ENCODE measurements at places on chromosomes 2 and 18.

GRCh38 chr2:171178993-171179392 is 18.3 kb upstream of the TLK1 start:
- no peaks in the 10 kb centered on the region for H3K4me1 ChIP-seq
- no peak for DNase-seq
- no peaks in the 10 kb centered on the region for H3K36me3 ChIP-seq
- H3K27me3 ChIP-seq, result no peaks in the 10 kb centered on the region
- H3K4me3 ChIP-seq, result no peak overlapping the region

DNA sequence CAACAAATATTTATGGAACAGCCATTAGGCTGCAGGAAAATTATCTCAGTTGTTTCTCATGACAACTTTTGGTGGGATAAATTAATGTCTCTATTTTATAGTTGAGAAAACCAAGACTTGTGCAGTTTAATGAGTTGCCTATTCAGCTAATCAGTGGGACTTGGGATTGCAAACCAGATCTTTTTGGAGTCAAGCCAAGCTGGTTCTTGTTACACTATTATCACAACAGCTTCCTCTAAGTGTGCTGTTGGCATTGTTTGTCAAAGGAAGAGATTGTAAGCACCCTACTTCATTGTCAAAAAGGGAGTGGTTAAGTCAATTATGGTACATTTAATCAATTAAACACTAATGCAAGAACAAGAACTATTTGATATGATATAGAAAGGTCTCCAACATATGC is 119.2 kb downstream of the PAX3 start:
- DNase-seq, result no peak
- no peaks in the 10 kb centered on the region for H3K36me3 ChIP-seq
- no peaks in the 10 kb centered on the region for H3K27me3 ChIP-seq
- no peaks in the 10 kb centered on the region for H3K4me1 ChIP-seq

- peaks cover 8% of the 10 kb centered on the region for H3K4me1 ChIP-seq
- H3K27me3 ChIP-seq, result no peaks in the 10 kb centered on the region
- H3K27ac ChIP-seq, result no peak overlapping the region
- no peak for DNase-seq
- H3K36me3 ChIP-seq, result no peaks in the 10 kb centered on the region
- no peak overlapping the region for H3K4me3 ChIP-seq
These were observed 8.1 kb upstream of the CXCR4 start for GRCh38 chr2:136126021-136126420.

DNA sequence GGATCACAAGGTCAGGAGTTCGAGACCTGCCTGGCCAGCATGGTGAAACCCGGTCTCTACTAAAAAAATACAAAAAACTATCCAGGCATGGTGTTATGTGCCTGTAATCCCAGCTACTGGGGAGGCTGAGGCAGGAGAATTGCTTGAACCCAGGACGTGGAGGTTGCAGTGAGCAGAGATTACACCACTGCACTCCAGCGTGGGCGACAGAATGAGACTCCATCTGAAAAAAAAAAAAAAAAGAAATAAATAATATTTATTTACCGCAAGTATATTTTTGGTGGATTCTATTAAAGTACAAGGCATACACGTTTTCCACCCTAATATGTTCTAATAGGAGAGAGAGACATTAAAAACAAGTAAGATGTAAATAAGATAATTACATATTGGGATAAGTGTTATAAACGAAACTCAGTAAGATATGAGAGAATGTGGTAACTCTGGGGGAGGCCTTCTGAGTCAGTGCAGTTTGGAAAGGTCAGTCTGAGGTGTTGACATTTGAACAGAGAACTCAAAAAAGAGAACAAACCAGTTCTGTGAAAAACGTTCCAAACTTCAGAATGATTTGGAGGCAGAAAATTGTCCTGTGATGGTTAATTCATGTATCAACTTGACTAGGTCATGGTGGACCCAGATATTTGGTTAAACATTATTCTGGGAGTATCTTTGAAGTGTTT is 8.8 kb upstream of the POLI start:
- peaks cover 14% of the 10 kb centered on the region for H3K4me1 ChIP-seq
- no peaks in the 10 kb centered on the region for H3K27me3 ChIP-seq
- no peak overlapping the region for H3K4me3 ChIP-seq
- H3K36me3 ChIP-seq, result no peaks in the 10 kb centered on the region

DNA sequence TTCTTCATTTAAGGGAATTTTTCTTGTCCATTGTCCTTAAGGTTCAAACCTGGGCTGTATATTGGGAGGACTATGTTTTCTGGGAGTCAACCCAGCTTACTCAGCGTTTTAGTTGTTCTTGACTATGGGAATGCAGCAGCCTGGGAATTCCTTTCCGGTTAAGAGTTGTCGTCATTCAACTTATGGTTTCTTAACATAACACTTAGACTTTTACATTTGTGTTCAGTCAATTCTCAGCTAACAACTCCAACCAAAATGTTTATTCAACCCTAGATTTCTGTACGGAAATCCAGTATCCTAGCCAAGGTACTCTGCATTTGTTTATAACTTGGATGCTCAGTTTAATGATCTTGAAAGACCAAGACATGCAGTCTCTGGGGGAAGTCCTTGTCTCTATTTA is 960.9 kb downstream of the CBLN2 start:
- no peak overlapping the region for H3K4me3 ChIP-seq
- no peaks in the 10 kb centered on the region for H3K4me1 ChIP-seq
- H3K27ac ChIP-seq, result no peak overlapping the region
- DNase-seq, result no peak
- H3K36me3 ChIP-seq, result no peaks in the 10 kb centered on the region

- H3K4me3 ChIP-seq, result no peak overlapping the region
- no peak for DNase-seq
- no peak overlapping the region for H3K27ac ChIP-seq
- H3K4me1 ChIP-seq, result no peaks in the 10 kb centered on the region
- H3K27me3 ChIP-seq, result no peaks in the 10 kb centered on the region
- no peaks in the 10 kb centered on the region for H3K36me3 ChIP-seq
These were observed 319.0 kb upstream of the CXCR4 start for GRCh38 chr2:136436936-136437335.

- H3K36me3 ChIP-seq, result no peaks in the 10 kb centered on the region
- no peaks in the 10 kb centered on the region for H3K27me3 ChIP-seq
- no peak overlapping the region for H3K4me3 ChIP-seq
- no peak overlapping the region for H3K27ac ChIP-seq
- no peak for DNase-seq
These were observed 108.6 kb upstream of the CWC22 start for GRCh38 chr2:180115675-180116074.

DNA sequence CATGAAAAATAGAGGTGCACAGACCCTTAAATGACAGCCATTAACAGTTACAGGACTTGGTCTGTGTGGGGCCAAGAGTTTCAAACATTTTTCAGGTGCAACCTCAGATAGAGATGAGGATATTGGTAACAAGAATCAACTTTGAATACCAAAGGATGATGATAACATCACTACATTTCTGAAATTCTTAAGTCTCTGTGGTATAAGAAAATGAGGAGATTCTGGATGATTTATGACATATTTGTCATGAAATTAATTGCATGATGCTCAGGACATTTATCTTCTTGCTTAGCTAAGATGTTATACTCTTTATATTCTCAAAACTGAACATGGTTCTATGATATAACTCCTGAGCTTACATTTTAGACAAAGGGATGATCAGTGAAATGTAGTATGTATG is 471.8 kb upstream of the CWC22 start:
- no peaks in the 10 kb centered on the region for H3K36me3 ChIP-seq
- H3K4me3 ChIP-seq, result no peak overlapping the region
- no peaks in the 10 kb centered on the region for H3K4me1 ChIP-seq
- H3K27ac ChIP-seq, result no peak overlapping the region

DNA sequence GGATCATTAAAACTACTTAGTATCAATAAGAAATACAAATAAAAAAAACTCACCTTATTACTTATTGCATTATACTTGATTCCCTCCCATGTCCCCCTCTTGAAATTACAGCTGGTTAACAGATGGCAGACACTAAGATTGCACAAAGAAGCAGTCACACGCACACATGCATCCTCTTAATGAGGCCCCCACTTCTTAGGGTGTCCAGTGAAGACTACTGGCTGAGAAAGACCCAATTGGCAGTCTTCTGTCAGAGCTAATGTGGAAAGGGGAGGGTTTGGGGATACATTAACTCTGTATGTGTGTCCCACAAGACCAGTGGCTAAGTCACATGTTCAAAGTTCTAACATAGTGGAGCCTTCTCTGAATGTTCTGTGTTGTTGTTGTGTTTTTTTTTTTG is 210.7 kb downstream of the MTX2 start:
- H3K27me3 ChIP-seq, result no peaks in the 10 kb centered on the region
- no peaks in the 10 kb centered on the region for H3K36me3 ChIP-seq
- no peaks in the 10 kb centered on the region for H3K4me1 ChIP-seq
- H3K4me3 ChIP-seq, result no peak overlapping the region
- no peak overlapping the region for H3K27ac ChIP-seq

GRCh38 chr2:197838579-197838978 is 34.2 kb downstream of the PLCL1 start:
- H3K27me3 ChIP-seq, result no peaks in the 10 kb centered on the region
- H3K36me3 ChIP-seq, result no peaks in the 10 kb centered on the region
- DNase-seq, result no peak

GRCh38 chr2:157593411-157593810 is 35.3 kb downstream of the ACVR1C start:
- H3K4me3 ChIP-seq, result no peak overlapping the region
- peaks cover 2% of the 10 kb centered on the region for H3K4me1 ChIP-seq
- peaks cover 3% of the 10 kb centered on the region for H3K27me3 ChIP-seq
- H3K36me3 ChIP-seq, result no peaks in the 10 kb centered on the region
- no peak for DNase-seq

GRCh38 chr2:49294225-49294624 is 139.9 kb upstream of the FSHR start:
- DNase-seq, result no peak
- no peak overlapping the region for H3K4me3 ChIP-seq
- H3K36me3 ChIP-seq, result no peaks in the 10 kb centered on the region
- H3K27me3 ChIP-seq, result no peaks in the 10 kb centered on the region
- no peaks in the 10 kb centered on the region for H3K4me1 ChIP-seq

DNA sequence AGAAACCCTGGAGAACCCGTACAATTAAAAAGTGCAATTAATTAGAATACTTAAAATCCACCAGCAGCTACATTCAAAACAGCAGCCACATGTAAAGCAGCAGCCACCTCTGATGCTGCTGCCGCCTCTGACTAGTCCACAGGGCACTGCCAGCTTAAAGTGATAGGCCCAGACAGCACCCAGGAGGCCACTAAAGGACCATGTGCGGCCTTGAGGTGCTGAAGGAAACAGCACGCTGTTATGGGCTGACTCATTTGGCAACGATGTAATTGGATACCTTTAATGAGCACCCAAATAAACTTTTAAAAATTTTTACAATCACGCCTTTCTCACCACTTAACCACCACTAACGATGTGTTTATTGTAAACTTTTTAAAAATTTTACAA is 209.3 kb upstream of the NCKAP5 start:
- no peak for DNase-seq
- H3K27me3 ChIP-seq, result no peaks in the 10 kb centered on the region
- H3K27ac ChIP-seq, result no peak overlapping the region
- no peaks in the 10 kb centered on the region for H3K4me1 ChIP-seq
- H3K4me3 ChIP-seq, result no peak overlapping the region

- no peak overlapping the region for H3K4me3 ChIP-seq
- DNase-seq, result no peak
- H3K36me3 ChIP-seq, result no peaks in the 10 kb centered on the region
- H3K4me1 ChIP-seq, result no peaks in the 10 kb centered on the region
- H3K27ac ChIP-seq, result no peak overlapping the region
These were observed 36.1 kb downstream of the INSIG2 start for GRCh38 chr2:118124288-118124891.

DNA sequence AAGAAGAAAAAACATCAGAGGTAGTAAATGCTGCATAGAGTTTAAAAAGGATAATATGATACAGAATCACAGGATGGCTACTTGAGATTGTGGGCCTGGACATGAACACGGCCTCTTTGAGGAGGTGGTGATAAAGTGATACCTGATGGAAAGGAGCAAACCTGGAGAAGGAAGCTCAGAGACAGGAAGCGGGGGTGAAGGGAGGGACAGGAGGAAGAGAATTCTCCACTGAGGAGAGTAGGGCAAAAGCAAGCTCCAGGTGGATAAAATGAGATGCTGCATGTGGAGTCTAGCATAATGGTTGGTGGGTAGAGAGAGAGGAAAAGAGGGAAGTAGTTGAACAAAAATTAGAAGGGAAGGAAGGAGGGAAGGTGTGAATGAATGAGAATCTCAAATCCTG is 77.0 kb upstream of the GALNT3 start:
- H3K4me3 ChIP-seq, result no peak overlapping the region
- no peak overlapping the region for H3K27ac ChIP-seq
- no peak for DNase-seq
- H3K27me3 ChIP-seq, result no peaks in the 10 kb centered on the region
- no peaks in the 10 kb centered on the region for H3K36me3 ChIP-seq
- H3K4me1 ChIP-seq, result no peaks in the 10 kb centered on the region

DNA sequence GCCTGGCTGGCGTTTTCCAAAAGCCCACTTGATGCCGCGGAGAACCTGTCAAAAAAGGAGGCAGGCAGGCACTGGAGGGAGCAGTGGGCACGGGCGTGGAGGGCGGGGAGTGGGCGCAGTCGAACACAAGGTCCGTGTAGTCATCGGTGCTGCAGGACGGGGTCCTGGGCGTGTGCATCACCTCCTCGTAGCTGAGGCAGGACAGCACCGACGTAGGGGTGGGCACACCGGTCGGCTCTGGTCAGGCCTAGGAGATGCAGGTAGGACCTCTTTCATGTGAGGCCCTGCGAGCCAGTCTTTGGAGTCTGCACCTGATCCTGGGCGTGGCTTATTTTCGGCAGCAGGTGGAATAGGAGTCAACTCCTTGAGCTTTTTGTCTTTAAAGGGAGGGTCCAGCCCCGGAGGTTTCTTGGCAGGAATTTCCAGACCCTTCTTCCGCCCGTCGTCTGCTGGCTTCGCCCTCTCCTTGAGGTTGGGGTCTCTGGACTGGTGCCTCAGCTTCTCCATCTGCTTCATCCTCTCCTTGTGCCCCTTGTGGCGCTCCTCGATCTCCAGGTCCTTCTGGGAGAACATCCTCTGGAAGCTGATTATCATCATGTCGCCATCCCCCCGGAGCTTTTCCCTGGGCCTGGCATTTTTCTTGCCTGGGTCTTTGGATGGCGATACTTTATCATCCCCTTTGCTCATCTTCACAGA is 892.5 kb upstream of the LRRTM1 start:
- H3K4me3 ChIP-seq, result no peak overlapping the region
- no peaks in the 10 kb centered on the region for H3K27me3 ChIP-seq
- H3K36me3 ChIP-seq, result no peaks in the 10 kb centered on the region
- no peak overlapping the region for H3K27ac ChIP-seq
- H3K4me1 ChIP-seq, result no peaks in the 10 kb centered on the region

- H3K36me3 ChIP-seq, result no peaks in the 10 kb centered on the region
- no peaks in the 10 kb centered on the region for H3K27me3 ChIP-seq
- no peak overlapping the region for H3K27ac ChIP-seq
- DNase-seq, result no peak
- no peak overlapping the region for H3K4me3 ChIP-seq
These were observed 53.3 kb upstream of the COL5A2 start for GRCh38 chr2:189232759-189233406.
